ENCODE measurements at places on chromosomes 4 and X. TPM values are rescaled to one million over a fixed set of nuclear protein-coding genes. Genes with fewer than 3 reads are reported as not detected.

DNA sequence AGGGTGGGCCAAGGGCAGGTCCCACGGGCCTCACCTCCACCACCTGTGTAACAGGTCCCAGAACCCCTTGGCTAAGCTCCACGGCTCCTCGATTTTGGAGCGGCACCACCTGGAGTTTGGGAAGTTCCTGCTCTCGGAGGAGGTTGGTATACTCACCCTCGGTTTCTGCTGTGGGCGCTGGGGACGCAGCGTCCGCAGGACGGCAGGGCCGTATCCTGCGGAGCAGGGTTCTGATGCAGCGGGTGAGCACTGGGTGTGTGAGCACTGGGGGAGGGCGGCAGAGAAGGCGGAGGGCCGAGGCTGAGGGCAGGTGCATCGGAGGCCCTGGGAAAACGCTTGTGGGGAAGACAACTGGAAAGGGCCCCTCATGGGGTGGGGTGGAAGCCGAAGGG, 11.0 kb downstream of the ATP5ME start:
- no peak for DNase-seq

DNA sequence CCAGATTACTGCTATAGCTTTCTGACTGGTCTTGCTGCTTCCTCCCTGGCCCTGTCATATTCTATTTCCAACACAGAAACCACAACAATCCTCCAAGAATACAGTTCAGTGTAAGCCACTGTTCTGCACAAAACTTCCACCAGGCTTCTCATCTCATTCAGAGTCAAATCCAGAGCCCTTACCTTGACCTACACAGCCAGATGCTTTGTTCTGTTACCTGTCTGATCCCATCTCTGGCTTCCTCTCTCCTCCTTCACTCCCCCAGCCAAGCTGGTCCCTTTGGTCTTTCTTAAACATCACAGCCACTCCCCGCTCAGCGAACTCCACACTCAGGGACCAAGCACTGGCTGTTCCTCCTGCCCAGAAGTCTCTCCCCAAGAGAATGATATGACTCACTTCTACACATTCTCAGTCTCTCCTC, 84.8 kb upstream of the BMP2K start:
- DNase-seq, result no peak

DNA sequence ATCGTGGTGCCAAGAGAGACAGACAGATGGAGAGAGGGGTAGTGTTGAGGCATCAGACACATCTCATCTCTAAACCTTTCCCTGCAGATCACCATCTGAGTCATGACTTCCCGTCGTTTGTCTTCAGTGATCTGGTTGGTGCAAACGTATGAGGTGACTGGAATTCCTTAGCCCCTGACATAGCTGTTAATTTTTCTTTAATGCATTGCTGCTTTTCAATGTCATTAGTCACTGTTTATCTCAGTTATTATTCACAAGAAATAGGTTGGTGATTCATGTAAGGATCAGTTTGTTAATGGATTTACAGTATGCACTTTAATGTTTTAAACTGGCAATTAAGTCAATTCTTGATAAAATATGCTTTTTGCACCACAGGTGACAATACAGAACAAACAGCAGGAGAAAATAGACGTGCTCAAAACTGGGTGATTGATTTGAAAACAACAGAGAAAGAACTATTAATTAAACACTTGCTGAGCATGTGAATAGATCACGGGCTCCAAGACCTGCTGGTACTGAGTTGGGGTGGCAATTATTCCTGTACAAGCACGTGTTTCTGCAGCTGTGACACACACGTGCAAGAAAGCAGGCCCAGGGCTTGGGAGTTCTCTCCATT, 1.3 kb upstream of the TMEM154 start:
- DNase-seq, result no peak

DNA sequence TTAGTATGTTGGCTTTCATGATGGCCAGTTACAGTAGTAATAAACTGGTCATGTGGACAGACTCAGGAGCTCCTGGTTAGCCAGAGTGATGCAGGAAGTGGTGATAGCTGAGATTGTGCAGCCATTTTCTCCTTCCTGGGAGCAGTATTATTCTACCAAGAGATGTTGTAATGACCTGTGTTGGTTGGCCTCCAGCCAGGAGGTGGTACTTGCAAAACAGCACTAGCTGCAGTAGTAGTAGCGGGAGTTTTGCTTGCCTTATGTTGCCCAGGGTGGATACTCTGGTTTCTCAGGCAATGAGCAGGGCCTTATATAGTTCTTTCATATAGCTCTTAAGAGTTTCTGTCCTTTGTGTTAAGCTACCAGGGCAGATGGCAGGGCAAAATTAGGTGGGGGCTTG, 998.8 kb downstream of the GLUD2 start:
- no peak for DNase-seq

DNA sequence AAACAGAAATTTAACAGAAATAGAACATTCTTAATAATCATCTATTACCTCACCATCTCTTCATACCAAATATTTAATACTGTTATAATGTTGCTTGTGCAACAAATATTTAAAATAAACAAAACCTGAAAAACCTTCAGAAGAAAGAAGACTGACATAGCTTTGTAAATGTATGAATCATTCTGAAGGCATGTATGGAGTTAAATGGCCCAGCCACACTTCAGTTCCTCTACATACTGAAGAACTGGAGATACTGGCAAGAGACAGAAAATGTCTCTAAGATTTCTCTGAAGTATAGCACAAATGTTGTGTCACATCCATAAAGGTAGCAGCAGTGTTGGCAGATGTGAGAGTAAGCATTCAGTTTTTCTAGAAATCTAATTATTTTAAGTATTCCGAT, 275.3 kb upstream of the FGF13 start:
- no peak for DNase-seq

GRCh38 chrX:150849996-150850720, 48.3 kb downstream of the CD99L2 start:
- DNase-seq, result no peak

- DNase-seq, result no peak
Observed at GRCh38 chr4:6855692-6856297, 53.8 kb upstream of the TBC1D14 start.

DNA sequence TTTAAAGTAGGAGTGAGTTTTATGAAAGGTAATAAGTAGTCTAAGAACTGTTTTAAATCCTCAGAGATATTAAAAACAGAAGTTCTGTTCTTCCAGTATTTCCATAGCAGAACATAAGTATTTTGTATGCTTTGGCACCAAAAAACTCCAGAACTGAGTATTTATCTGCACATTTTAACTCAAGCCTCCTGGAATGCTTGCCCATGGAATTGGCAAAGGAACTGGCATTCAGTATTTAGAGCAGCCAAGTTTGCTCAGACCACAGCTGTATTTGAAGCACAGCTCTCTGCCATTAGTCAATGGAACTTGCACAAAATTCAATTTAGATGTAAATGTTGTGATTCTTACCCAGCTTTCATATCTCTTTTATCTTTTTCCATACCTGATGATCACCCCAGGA, 42.2 kb downstream of the NDNF start:
- DNase-seq, result no peak

DNA sequence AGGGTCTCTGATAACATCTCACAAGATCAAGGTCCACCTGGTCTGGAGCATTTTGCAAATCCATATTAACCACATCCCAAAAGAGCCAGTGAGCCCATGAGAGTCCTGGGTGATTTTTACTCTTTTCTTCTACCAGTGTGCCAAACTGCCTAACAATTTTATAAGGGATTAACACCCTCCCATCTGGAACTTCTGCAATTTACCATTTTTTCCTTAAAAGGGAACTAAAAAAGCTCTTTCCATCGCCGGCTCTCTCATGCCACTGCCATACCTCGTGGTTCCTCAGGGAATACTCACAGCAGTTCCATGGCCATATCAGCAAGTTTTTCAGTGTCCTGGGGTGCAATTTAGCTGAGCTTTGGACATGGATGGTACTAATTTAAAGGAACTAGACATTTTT, 55.7 kb downstream of the SEPSECS start:
- no peak for DNase-seq

- no peak for DNase-seq
Observed at GRCh38 chr4:54877006-54877405, 219.2 kb downstream of the KIT start.

- DNase-seq, result no peak
Observed at GRCh38 chrX:48683411-48683982, at the start of gene WAS. Gene WAS (plus strand): TSS chrX:48683799. CDS start chrX:48683854, 55 bp downstream.

DNA sequence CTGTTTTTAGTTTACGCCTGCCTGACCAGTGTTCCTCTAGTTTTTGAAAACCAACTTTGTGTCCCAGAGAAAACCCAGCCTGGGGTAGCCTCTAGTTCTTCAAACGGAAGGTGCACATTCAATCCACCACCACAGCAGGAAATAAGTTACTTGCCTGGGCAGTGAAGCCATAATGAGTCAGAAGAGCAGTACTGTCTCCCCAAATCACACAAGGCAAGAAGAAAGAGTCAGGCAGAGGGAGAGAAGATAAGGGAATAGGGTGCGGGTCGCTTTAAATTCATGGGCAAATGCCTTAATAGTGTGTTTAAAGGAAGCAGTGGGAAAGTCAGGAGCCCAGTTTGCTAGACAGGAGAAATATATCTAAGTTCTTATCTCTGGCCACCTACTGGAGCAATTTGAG, 333.8 kb upstream of the GRIA3 start:
- DNase-seq, result no peak

- DNase-seq, result no peak
Observed at GRCh38 chrX:118520216-118521206, 24.9 kb downstream of the DOCK11 start.

SGMS2 gene
- total RNA-seq, result 60.9 TPM

PNPLA4 gene
- 17.4 TPM for total RNA-seq

NWD2 gene
- 2.8 TPM for total RNA-seq

MXRA5 gene
- 10.7 TPM for total RNA-seq

CPXCR1 gene
- not detected for total RNA-seq

THOC2 gene
- total RNA-seq, result 69.6 TPM

WDR19 gene
- 49.1 TPM for total RNA-seq
